ENCODE measurements at places on chromosomes 12 and 14. TPM values are rescaled to one million over a fixed set of nuclear protein-coding genes. Genes with fewer than 3 reads are reported as not detected.

Gene SMCO2
- 4.1 TPM for total RNA-seq

Gene SLC8A3
- not detected for total RNA-seq

Gene SPIC
- total RNA-seq = not detected

Gene SMAGP
- total RNA-seq = 8.9 TPM

Gene CCDC197
- total RNA-seq = not detected

Data from nasal cavity respiratory epithelium epithelial cell of viscerocranial mucosa (primary cell).